Heart left ventricle (tissue), 16 donors: ENCODE measurements at places on chromosomes 3 and 15. TPM values are rescaled to one million over a fixed set of nuclear protein-coding genes. Genes with fewer than 3 reads are reported as not detected.
A peak's percentile ranks its signal among the peaks of the same experiment; 100 is the strongest.

DNA sequence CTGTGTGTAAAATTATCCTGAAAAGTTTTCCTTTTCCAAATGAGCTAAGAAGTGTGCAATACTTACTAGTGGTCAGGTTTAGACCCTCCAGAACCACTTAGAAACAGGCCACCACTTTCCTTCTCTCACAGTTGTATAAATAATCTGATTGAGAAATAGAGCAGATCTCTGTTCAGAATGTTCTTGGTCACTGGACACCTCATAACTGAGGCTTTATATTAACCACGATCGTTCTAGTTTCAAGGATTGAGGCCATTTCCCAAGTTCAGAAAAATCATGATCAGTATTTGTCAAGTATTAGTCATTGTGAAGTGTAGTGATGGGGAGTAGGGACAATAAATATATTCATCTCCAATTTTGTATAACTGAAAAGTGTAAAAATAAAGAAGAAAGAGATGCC is 1.0 kb upstream of the MAP3K13 start:
- DNase-seq: no peak

DNA sequence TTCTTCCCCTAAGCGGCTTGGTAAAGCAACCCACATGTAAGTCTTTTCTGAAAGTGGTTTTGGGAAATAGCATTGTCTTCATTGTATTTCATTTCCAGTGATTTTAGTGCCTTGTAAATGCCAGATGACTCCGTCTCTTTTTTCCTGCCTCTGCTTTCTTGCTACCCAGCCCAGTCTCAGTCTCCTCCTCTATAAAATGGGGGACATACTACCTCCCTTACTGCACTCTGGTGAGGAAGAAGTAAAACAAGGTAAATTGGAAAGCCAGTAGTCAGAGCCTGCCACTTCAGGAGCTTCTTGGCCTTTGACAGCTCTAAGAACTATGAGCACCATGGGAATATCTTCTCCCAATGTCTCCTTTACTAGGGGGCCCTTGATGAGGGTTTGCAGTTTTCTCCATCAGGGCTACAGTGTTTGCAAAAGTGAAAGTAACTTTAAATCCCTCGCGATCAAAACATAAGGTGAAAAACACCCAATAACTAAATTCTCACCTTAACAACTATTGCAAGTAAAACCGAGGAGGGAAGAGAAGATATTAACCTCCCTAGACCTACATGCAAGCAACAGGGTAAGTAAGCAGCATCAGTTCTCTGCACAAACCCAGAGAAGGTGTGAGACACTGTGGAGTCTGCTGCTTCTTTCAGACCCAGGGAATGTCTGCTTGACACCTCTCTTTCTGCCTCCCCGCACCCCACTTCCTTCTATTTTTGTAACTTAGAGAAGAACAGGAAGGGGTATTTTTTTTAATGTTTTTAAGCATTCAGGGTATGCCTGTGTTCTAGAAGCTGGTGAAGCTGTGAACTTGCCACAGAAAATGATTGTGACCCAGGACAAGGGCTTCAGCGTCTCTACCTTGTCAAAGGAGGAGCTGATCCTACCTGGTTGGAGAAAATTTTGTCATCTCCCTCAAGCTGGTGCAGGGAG is 159.1 kb upstream of the EOMES start:
- no peak for DNase-seq

Gene LRTM1
- not detected for polyA plus RNA-seq

DNA sequence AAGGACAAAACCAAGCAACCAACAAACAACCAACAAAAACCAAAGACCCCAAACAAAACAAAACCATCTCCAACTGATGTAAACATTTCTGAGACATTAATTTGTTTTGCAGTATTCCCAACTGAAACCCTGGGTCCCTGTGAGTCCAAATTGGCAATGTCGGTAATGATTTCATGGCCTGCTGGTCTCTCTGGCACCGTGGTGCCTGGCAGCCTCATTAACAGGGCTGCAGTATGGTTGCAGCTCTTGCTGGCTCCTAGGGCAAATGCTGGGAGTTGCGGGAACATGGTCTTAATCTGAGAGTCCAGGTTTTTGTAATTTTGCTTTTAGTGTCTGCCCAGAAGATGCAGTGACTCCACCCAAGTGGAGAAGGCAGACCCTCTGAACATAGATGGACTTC is 128.3 kb downstream of the SV2B start:
- DNase-seq: no peak

Gene GABRR3
- polyA plus RNA-seq: not detected

Gene FAM98B
- 9.6 TPM for polyA plus RNA-seq

DNA sequence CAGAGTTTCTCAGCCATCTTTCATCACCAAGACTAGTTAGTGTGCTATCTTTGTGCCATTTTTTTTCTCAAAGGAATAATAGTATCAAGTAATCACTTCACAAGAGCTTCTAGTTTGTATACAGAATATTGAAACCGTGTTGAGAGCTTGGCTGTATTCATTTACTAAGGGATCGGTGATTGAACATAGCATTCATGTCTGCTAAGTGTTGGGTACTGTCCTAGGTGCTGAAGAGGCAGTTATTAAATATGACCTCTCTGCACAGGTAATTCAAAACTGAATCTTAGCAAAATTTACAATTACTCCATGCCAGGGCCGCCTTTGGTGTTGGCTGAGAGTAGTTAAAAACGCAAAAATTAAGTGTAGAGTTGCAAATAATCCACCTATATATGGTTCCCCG is 355.3 kb upstream of the RORA start:
- no peak for DNase-seq

Gene ADAMTS7
- 18.6 TPM for polyA plus RNA-seq

Gene DCLK3
- 0.26 TPM for polyA plus RNA-seq

- no peak for DNase-seq
Observed at GRCh38 chr15:100671858-100672543, 69.6 kb downstream of the ASB7 start.

GRCh38 chr3:150599611-150600297 is 3.4 kb upstream of the SELENOT start:
- DNase-seq: no peak

Gene GRIP2
- 6.3 TPM for polyA plus RNA-seq

- no peak for DNase-seq
Observed at GRCh38 chr3:96860882-96861281, 46.5 kb downstream of the EPHA6 start.

- DNase-seq: no peak
Observed at GRCh38 chr15:90930861-90931574, 1.3 kb downstream of the HDDC3 start.

DNA sequence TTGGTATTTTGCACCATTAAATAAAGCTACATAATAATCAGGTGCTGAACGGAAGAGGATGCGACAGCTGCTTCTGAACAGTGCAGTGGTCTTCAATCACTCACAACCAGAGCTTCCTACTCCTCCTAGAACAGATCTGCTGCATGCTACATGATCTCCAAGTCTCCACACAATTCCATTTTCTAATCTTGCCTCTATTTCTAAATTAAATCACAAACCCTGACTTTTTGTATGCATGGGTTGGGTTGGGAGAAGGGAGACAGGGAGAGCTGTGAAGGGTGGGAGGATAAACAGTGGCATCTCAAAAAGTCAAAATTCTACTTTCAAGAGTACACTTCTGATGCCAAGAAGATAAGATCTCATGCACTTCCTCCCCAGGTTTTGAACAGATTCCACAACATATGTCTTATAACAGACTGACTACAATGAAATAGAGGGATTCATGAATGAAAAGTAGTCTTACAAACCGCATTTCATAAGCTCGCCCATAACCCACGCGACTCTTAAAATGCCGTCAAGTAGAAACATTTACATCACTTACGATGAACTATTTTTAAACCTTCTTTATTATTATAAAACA is 57.2 kb downstream of the CHSY1 start:
- no peak for DNase-seq

Gene PLA2G4E
- 0.01 TPM for polyA plus RNA-seq

Gene DLL4
- 11.1 TPM for polyA plus RNA-seq

GRCh38 chr3:1404270-1404962 is 311.6 kb downstream of the CNTN6 start:
- no peak for DNase-seq

GRCh38 chr3:185059766-185060165 is 93.1 kb downstream of the C3orf70 start:
- DNase-seq: no peak

DNA sequence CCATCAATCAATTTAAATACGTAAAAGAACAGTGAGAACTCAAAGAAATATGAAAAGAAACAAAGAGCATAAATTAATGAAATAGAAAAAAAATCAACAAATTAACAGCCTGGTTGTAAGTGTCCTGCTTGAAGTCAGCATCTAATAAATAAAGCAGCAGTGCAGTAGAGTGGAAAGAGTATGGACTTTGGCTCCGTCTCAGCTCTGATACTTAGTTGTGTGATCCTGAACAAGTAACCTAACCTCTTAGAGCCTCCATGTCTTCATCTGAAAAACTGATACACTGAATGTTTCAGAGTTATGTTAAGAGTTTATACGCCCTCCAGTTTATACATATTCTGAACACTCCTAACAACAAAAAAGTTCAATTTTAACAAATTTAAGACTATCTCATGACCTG is 44.6 kb downstream of the TFDP2 start:
- DNase-seq: no peak

DNA sequence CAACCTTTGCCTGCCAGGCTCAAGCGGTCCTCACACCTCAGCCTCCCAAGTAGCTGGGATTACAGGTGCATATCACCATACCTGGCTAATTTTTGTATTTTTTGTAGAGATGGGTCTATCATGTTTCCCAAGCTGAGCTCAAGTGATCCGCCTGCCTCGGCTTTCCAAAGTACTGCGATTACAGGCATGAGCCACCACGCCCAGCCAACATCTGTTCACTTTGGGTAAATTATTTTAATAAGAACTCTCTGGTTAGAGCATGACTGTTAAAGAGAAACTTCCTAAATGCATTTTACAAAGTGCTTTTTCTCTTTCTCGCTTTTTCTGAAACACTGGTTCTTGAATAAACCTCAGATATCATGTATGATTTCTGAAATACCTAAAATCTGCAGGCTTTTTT is 172.5 kb downstream of the PTPRG start:
- peak; percentile 31 for DNase-seq

Gene PPP2R3A
- 10.4 TPM for polyA plus RNA-seq

DNA sequence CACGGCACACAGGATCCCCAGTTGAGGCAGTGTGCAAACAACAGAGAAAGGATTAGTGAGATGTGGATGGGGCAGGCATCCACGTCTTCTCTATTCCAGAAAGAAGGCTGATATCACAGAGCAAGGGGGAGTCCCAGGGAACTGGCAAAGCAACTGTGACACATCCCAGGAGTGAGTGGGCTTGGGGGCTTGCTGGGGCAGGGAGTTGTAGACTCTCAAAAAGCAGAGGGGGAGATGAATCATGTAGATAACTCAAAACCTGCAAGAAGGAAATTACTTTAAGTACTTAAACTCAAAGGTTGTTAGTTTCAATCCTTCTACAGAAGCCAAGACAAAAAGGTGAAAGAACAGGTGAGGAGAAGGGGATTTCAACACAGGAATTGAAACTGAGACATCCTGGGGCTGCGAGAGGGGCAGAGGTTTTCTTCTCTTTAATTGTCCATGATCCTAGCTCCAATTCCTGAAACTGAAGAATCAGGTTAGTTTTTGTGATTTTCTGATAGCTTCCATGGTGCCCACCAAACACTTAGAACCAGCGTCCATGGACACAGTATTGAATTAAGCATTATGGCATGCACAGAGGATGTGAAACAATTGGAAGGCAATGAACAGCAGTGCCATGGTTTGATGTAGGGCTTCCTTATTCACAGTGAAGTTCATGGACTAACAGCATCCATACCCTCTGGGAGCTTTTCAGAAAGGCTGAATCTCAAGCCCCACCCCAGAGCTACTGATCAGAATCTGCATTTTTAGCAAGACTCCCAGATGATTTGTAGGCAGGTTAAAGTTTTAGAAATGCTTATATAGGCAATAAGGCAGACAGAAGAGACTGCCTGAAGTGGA is 52.0 kb downstream of the CCR3 start:
- no peak for DNase-seq

GRCh38 chr3:33758281-33758680 is 40.1 kb upstream of the PDCD6IP start:
- DNase-seq: no peak

GRCh38 chr3:37297459-37297858 is 123.1 kb upstream of the LRRFIP2 start:
- DNase-seq: no peak

- DNase-seq: no peak
Observed at GRCh38 chr15:83205725-83206324, 1.8 kb downstream of the HDGFL3 start.
